Esophagus muscularis mucosa (tissue), 4 donors: ENCODE measurements at places on chromosomes 6 and 20. TPM values are rescaled to one million over a fixed set of nuclear protein-coding genes. Genes with fewer than 3 reads are reported as not detected.

HEY2 gene
- total RNA-seq: 1.7 TPM

PPIL6 gene
- 6.6 TPM for total RNA-seq

PSORS1C2 gene
- total RNA-seq: not detected

GMPR gene
- 32.8 TPM for total RNA-seq

TAAR1 gene
- total RNA-seq: not detected

TUBB2B gene
- total RNA-seq: 35.8 TPM

RNF144B gene
- total RNA-seq: 12.8 TPM

CNR1 gene
- total RNA-seq: 23.4 TPM

BPIFB3 gene
- not detected for total RNA-seq

ARHGAP40 gene
- total RNA-seq: not detected
